ENCODE measurements at places on chromosomes 16 and 17.

GRCh38 chr16:4338125-4338582, 13.0 kb downstream of the PAM16 start:
- no peak for DNase-seq

DNA sequence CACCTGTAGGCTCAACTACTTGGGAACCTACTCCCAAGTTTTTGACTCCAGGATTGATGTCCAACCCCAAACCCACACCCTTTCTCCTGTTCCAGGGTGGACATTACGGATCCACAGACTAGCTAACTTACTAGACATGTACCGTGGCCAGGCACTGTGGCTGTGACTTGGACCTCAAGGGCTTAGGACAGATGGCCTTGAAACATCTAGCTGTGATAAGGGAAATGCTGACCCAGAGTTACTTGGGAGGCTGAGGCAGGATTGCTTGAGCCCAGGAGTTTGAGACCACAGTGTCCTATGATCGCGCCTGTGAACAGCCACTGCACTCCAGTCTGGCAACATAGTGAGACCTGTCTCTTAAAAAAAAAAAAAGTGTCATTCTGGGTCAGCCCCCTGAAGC, 4.2 kb downstream of the STARD3 start:
- no peak for DNase-seq

- DNase-seq = no peak
Observed at GRCh38 chr17:80363518-80364090, 51.4 kb upstream of the ENDOV start.

GRCh38 chr16:77612596-77612995, 109.7 kb upstream of the NUDT7 start:
- DNase-seq = no peak

DNA sequence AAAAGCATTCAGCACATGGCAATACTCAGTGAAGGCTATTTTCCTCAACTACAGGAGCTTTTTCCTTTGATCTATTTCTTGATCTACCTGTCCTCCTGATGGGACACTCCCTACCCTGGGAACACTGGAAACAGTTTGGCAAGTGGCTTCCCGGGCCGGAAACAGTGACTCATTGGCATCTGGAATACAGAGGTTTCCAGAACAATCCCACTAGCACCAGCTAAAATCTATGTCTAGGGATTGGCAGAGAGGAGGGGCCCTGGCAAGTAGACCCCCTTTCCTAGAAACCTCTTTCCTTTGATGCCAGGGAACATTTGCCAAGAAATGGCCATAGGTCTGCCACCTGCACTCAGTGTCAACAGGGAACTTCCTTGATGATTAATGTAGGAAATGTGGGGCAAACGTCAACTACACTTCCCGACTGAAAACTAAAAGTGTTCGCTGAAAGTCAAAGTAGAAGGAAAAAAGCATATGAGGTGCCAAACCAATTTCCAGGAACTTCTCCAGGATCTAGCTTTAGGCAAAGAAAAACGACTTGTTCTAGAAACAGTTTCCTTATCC, 30.4 kb upstream of the FBXW10B start:
- DNase-seq = no peak

GRCh38 chr16:69610356-69610755, 44.6 kb downstream of the NFAT5 start:
- DNase-seq = no peak

GRCh38 chr17:69508814-69509213, 94.3 kb downstream of the MAP2K6 start:
- no peak for DNase-seq

DNA sequence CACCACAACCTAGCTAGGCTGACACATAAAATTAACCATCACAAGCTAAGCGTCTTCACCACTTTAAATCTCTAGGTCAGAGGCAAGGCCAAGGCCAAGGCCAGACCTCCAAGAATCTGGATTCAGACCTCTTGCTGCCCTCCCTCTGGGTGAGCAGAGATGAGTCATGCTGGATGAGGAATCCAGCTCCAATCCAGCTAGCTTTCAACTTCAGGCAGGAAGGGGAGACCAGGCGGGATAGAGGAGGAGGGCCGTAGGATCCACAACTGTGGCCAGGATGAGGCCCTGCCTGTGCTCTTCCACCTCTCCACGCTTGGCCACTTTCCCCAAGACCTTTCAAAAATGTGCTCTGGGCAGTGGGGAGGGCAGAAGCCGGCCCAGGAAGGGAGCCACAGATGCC, 14.7 kb downstream of the LRRC75A start:
- DNase-seq = no peak

DNA sequence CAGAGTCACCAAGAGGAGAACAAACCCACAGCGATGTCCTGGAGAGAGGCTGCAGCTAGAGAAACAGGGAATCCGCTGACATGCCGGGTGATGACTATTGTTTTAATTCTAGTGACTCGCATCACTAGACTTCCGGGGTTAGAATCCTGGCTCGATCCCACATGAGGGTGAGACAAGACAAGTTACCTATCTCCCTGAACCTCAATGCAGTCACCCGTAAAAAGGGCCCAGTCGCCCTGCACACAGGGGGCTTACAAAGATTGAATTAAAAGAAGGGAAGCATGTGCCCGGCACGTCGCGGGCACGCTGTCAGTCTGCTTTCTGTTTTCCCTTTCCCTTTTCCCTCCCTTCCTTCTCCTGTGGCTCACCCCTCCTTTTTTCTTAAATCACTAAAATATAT, 212.9 kb upstream of the FOXF1 start:
- no peak for DNase-seq

- DNase-seq = peak; percentile 60
Observed at GRCh38 chr17:31509095-31509804, 117.8 kb downstream of the RAB11FIP4 start.

DNA sequence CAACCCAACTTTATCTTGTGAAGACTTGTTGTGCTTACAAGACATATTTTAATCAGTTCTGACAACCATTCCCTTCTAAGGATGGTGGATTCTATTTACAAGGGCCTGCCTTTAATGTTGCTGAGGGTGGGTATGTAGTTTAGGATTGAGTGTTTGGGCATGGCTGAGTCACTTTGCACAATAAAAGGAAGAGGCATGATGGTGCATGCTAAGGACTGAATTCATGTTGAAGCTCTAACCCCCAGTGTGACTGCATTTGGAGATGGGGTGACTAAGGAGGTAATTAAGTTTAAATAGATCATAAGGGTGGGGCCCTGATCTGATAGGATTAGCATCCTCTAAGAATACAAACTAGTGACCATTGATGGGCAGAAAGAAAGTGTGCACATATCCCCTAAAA, 196.1 kb upstream of the HS3ST3A1 start:
- no peak for DNase-seq

DNA sequence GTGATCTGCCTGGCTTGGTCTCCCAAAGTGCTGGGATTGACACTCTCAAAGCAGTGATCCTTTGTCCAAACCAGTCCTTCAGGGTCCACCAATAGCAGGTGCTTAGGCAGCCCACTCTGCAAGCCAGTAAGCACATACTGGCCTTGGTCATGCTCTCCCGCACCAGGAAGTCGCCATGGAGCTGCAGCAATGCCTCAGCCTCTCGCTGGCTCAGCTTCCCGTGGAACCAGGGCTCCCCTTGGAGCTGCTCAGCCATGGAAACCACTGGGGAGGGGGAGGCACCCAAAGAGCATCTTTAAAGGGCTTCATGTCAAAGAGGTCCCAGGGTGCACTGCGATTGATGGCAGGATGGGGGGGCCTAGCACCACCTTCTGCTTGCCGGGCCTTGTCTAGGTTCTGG, 9.6 kb upstream of the UBTF start:
- DNase-seq = no peak

- DNase-seq = peak; percentile 85
Observed at GRCh38 chr17:6913608-6914443, 82.0 kb upstream of the ALOX12 start.

GRCh38 chr16:27852116-27852515, 211.4 kb downstream of the GSG1L start:
- no peak for DNase-seq

GRCh38 chr16:78496189-78496588, 396.7 kb downstream of the WWOX start:
- DNase-seq = no peak

DNA sequence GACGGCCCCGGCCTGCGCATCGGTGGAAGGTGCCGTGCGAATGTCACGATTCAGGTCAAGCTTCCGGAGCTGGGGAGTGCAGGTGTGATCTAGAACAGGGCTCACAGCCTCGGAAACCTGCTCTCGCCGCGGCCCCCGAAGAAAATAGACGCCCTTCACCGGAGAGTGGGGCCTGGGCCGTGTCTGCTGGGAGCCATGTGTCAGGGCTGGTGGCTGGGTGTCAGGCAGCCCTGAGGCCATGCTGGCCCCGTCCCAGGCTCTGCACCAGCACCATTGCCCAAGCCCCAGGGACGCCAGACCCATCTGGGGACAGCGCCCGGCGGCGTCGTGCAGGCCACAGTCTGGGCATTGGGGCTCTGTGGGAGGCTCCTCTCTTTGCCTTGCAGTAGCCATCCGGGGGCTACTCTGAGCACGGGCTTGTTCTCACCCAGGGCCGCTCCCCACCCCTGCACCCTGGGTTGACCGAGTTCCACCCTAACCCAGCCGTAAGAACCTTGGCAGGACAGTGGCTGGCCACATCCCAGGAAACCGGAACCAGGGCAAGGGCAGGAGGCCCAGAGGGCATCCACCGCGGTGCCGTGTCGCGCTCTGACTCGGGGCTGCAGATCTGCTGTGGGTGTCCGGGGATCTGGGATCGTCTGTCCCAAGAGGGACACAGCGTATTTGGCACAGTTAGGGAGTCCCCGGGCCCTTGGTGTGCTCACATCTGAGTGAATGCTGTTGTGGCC, 5.3 kb upstream of the NUDT16L1 start:
- no peak for DNase-seq

DNA sequence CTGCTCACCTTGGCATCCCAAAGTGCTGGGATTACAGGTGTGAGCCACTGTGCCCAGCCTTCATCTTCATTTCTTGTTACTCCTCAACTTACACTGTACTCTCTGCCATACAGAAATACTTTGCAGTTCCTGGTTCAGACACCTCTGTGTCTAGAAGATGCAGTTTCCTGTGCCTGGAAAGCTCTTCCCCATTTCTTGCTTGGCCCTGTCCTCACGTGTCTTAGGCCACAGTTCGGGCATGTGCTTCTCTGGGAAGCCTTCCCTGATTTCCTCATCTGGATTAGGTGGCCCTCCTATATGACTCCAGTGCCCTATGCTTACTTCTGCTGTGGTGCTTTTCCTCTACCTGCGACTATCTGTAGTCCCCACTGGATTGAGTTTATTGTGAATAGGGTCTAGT, 26.5 kb upstream of the CDR2 start:
- DNase-seq = no peak

- no peak for DNase-seq
Observed at GRCh38 chr16:19128454-19129200, 14.9 kb downstream of the ITPRIPL2 start.

DNA sequence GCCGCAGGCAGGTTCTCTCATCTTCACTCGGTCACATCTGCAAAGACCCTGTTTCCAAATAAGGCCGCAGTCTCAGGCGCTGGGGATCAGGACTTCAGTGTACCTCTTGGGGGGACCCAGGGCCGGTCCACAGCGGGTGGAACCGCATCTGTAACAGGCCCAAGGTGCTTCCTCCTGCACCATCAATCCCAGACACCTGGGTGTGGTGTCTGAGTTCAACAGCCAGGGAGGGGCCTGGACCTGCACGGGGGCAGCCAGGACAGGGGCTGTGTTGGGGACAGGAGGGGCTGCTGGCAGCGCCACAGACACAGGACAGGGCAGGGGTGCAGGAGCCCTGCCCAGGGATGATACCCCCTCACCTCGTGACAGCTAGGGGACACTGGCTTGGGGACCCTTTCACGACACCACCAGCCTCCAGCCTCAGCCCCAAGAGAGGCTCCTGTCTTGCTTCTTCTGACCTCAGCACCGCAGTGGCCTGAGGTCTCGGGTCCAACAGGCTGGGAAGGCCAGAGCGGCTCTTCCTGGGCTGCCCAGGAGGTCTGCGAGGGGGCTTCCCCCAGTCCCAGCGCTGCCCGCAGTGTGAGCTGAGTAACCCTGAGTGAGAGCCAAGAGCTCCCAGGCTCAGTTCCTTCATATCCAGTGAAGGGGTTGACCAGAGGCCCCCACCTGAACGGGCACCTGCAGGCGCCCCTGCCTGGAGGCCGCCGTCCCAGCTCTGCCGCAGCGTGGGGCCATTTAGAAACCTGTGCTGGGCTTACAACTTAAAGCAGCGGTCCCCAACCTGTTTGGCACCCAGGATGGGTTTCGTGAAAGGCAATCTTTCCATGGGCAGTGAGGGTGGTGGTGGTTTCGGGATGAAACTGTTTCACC, 30.7 kb upstream of the BAHCC1 start:
- no peak for DNase-seq

GRCh38 chr16:53224951-53225533, 170.3 kb downstream of the CHD9 start:
- no peak for DNase-seq

- no peak for DNase-seq
Observed at GRCh38 chr17:15169676-15170075, 95.5 kb downstream of the PMP22 start.

GRCh38 chr17:73292031-73292531, 19.7 kb downstream of the CDC42EP4 start:
- no peak for DNase-seq

All from activated naive CD4-positive, alpha-beta T cell treated with anti-CD3 and anti-CD28 coated beads for 36 hours (primary cell).